AG10803 (cell line): ENCODE measurements at places on chromosomes 5 and 9.

DNA sequence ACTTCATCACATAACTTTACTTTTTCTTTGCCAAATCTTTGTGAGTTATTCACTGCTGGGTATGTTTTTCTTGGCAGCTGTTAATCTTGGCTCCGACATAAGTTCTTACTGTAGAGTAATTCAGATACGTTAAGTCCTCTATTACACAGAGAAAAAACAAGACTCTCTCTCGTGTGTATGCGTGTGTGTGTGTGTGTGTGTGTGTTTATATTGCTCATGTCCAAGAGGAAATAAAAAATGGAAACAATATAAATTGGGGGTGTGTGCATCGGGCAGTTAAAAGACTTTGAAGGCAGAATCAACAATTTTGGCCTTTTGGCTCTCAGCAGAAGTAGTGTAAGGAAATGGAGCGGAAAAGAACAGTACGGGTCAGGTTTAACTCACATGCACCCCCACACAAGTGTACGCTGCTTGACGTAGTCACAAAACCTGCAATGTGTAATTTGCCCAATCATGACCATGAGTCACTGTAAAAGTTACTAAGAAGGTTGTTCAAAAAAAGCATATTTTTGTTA lies 67.2 kb upstream of the IFNE start:
- peak; percentile 92 for DNase-seq

DNA sequence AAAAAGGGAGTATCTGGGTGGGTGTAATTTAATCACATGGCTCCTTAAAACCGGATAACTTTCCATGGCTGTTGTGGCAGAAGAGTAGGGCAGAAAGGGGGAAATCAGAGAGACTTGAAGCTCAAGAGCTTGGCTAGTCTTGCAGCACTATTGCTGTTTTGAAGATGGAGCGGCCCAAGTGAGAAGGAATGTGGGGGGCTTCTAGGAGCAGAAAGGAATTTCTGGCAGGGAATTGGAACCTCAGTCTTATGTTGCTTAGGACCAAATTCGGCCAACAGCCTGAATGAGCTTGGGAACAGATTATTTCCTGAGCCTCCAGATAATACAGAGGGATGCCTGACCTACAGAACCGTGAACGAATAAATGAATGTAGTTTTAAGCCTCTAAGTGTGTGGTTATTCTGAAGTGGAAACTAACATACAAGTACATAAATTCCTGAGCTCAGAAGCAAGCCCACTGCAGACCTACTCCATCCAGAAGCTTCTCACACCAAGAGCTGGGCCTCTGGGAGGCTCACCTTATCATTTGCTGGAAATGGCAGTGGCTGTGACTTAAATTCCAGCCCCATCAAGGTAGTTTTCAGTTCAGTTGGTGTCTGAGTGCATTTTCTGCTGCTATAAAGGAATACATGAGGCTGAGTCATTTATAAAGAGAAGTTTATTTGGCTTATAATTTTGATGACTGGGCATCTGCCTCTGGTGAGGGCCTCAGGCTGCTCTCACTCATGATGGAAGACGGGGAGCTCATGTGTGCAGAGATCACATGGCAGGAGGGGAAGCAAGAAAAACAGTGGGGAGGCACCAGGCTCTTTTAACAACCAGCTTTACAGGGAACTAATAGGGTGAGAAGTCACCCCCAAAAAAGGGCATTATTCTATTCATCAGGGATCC lies 15.3 kb upstream of the TMEM174 start:
- DNase-seq, result no peak

DNA sequence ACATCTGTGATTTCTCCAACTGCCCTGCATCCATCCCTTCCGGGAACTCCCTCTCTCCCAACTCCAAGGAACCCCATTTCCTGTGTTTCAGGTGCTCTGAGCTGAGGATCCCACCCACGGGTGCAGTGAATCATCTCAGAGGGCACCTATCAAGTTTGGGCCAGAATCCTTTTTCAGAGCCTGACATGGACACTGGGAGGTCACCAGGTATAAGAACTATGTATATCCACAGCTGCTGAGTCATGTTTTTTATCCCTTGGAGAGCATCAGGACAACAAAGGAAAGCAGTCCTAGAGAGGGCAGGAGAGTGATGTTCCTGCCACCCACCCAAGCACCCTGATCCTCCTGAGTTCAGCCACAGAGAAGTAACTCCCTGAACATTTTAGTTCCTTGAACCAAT lies 3.8 kb downstream of the MED27 start:
- no peak for DNase-seq

GRCh38 chr9:101485924-101486692 lies 47.5 kb upstream of the RNF20 start:
- peak; percentile 35 for DNase-seq

- peak; percentile 96 for DNase-seq
These were observed 141.5 kb downstream of the RMI1 start for GRCh38 chr9:84121991-84122523.

DNA sequence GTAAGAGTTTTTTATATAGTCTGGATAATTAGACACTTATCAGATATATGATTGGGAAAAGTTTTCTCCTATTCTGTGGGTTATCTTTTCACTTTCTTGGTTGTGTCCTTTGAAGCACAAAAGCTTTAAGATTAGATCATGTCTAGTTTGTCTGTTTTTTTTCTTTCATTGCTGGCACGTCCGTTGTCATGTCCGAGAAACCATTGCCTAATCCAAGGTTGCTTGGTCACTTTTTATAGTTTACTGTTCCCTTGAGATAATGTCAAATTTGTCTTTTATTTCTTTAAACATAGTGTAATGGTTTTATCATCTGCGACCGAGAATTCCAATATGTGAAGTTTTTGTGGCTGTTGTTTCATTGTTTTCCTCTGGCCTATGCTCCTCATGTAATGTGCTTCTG lies 28.8 kb downstream of the GARNL3 start:
- DNase-seq, result no peak

DNA sequence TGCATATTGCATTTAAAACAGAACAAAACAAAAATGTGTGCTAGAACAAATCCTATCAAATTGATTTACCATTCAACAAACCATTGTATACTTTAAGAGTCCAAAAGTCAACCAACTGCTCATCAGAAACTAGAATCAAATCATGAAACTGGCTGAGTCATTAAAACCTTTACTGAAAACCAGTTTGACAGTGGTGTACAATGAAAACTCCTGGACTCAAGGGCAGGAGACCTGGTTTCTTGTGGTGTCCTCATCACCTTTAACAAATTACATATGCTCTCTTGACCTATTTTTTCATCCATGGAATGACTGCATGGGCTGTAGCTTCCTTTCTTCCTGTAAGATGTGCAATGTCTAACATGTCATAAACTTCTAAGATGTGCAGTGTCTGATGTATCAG lies 315.3 kb upstream of the SLC30A5 start:
- DNase-seq, result no peak
